CD8-positive, alpha-beta memory T cell (primary cell): ENCODE measurements at places on chromosomes 12 and 14. TPM values are rescaled to one million over a fixed set of nuclear protein-coding genes. Genes with fewer than 3 reads are reported as not detected.

- H3K27me3 ChIP-seq = no peaks in the 10 kb centered on the region
- H3K4me3 ChIP-seq = no peak overlapping the region
- DNase-seq = no peak
Measured at GRCh38 chr12:58034311-58034710, 92.9 kb downstream of the ATP23 start.

DNA sequence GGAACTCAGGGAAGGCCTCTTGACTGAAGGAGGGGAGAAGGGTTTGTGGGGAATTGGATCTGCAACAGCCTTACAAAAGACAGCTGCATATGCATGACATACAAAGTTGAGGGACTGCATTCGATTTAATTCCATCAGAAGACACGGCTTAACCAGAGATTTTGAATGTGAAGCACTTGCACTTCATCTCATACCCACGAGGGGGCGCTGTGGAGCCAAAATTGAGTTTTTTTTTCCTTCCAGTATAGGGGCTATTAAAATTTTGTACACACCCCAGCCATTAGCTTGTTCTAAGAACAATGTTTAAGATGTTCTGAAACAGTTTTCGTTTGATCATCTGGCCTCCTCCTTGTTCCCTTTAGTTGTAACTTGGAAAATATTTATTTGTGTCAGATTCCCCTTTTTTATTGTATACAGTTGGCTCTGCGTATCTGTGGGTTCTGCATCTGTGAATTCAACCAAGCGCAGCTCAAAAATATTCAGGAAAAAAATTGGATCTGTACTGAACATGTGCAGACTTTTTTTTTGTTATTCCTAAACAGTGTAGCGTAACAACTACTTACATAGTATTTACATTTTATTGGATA, 1.6 kb downstream of the SUDS3 start:
- peak overlapping the region; percentile 86 for H3K4me3 ChIP-seq
- H3K4me1 ChIP-seq = peaks cover 32% of the 10 kb centered on the region
- H3K36me3 ChIP-seq = peaks cover 14% of the 10 kb centered on the region
- H3K27me3 ChIP-seq = no peaks in the 10 kb centered on the region

GRCh38 chr12:65389436-65389835, 111.0 kb downstream of the MSRB3 start:
- H3K4me1 ChIP-seq = no peaks in the 10 kb centered on the region
- H3K4me3 ChIP-seq = no peak overlapping the region
- DNase-seq = no peak
- H3K27me3 ChIP-seq = no peaks in the 10 kb centered on the region

- H3K4me3 ChIP-seq = no peak overlapping the region
- no peaks in the 10 kb centered on the region for H3K36me3 ChIP-seq
- no peaks in the 10 kb centered on the region for H3K27me3 ChIP-seq
- H3K4me1 ChIP-seq = no peaks in the 10 kb centered on the region
Measured at GRCh38 chr12:93632383-93632782, 44.8 kb upstream of the CRADD start.

IL31 gene
- 5.1 TPM for total RNA-seq

GRCh38 chr12:132986885-132987225, 688 bp downstream of the ZNF26 start:
- peak overlapping the region; percentile 80 for H3K27ac ChIP-seq
- peak overlapping the region; percentile 80 for H3K4me3 ChIP-seq
- H3K36me3 ChIP-seq = peaks cover 4% of the 10 kb centered on the region
- DNase-seq = no peak
- no peaks in the 10 kb centered on the region for H3K27me3 ChIP-seq

PTPN21 gene
- 0.53 TPM for total RNA-seq

SERPINA5 gene
- not detected for total RNA-seq

DNA sequence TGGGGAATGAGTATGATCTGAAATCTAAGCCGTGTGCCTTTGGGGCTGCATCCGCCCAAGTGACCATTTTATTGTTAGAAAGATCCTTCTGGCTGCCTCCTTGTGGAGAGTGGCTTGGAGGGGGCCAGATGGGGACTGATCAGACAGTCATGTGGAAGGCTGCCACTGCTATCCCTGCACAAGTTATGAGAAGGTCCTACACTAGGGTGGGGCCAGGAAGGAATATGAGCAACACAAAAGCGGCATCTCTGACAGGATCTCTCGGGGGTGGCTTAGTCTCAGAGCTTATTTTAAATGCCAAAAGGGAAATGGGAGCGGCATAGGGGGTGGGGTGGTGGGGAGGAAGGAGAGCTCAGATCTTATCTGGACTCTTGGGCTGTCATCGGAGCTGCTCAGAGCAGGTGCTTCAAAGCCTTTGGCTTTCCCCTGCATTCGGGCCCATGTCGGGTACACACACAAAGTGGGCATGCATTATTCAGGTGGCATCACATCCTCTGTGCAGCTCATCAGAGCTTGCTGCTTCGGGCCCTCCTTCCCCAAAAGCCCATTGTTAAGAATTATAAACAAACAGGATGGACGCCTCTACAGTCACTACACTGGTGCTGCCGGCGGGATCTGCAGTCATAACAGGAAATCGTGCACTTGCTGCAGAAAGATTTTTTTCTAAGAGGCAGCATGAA, 805.4 kb downstream of the VRK1 start:
- H3K4me3 ChIP-seq = peak overlapping the region; percentile 40
- peak; percentile 56 for DNase-seq
- peak overlapping the region; percentile 52 for H3K27ac ChIP-seq
- H3K27me3 ChIP-seq = no peaks in the 10 kb centered on the region
- H3K4me1 ChIP-seq = peaks cover 63% of the 10 kb centered on the region

OR4K14 gene
- total RNA-seq = not detected

GSC gene
- not detected for total RNA-seq

DNA sequence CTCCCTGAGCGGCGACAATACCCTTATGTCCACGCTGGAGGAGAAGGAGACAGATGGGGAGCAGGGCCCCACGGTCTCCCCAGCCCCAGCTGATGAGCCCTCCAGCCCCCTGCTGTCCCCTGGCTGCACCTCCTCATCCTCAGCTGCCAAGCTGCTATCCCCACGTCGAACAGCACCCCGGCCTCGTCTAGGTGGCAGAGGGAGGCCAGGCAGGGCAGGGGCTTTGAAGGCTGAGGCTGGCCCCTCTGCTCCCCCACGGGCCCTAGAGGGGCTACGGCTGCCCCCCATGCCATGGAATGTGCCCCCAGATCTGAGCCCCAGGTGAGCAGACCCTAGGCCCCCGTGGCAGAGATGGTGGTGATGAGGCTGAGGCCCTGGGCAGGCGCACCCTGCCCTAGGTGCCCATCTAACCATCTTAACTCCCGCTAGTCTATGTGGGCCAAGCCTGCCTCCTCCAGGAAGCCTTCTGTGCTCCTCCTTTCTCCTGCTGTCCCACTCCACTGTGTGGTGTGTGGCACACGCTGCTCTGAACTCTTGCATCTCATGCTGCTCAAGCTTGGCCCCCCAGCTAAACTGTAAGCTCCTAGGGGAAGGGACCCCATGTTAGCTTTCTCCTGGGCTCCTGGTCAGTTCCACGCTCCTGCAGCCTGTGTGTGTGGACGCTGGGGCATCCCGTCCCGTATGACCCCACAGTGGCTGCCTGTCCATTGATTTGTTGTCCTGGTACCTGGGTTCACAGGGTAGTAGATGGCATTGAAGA, 12.1 kb downstream of the MCRS1 start:
- peaks cover 5% of the 10 kb centered on the region for H3K4me1 ChIP-seq
- no peaks in the 10 kb centered on the region for H3K27me3 ChIP-seq
- DNase-seq = no peak
- H3K27ac ChIP-seq = no peak overlapping the region
- no peak overlapping the region for H3K4me3 ChIP-seq
- peaks cover 19% of the 10 kb centered on the region for H3K36me3 ChIP-seq

DNA sequence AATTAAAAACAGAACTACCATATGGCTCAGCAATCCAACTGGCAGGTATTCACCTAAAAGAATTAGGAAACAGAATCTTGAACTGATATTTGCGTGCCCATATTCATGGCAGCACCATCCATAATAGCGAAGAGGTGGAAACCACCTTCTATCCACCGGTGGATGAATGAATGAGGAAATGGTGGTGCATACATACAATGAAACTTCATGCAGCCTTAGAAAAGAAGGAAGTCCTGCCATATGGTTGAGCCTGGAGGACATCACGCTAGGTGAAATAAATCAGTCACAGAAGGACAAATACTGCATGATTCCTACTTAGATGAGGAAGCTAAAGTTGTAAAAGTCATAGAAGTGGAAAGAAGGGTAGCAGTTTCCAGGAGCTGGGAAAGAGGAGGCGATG, 6.6 kb downstream of the TCL1A start:
- H3K27me3 ChIP-seq = no peaks in the 10 kb centered on the region
- no peak overlapping the region for H3K27ac ChIP-seq
- no peak for DNase-seq
- H3K4me3 ChIP-seq = no peak overlapping the region
- H3K4me1 ChIP-seq = no peaks in the 10 kb centered on the region

DNA sequence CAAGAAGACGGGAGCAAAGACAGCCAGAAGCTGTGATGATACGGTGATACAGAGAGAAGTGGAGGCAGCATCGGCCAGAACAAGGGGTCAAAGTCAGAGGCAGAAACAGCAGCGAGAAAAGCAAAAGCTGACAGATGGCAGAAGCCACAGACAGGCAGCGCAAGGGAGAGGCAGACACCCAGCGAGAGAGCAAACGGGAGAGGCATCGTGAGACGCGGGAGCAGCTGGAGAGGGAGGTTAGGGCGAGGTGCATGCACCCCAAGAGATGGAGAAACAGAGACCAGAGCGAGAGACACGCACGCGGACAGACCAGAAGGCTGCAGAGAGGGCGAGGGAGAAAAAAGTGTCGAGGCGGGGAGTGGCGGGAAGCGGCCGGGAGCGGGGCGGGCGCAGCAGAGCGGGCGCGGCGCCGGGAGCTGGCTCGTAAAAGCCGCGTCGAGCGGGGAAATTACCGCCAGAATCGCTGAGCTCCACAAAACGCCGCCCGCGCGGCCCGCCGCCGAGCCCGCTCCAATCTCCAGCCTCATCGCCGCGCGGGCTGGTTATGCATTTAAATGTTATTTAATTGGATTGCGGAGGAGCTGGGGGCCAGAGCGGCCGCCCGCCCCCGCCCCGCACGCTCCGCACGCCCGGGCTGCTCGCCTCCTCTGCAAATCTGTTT, 15.6 kb downstream of the SMUG1 start:
- H3K27me3 ChIP-seq = peaks cover 31% of the 10 kb centered on the region
- H3K36me3 ChIP-seq = no peaks in the 10 kb centered on the region
- peaks cover 6% of the 10 kb centered on the region for H3K4me1 ChIP-seq
- no peak overlapping the region for H3K27ac ChIP-seq

GPR84 gene
- total RNA-seq = 0.16 TPM

KRT75 gene
- total RNA-seq = not detected
